Cerebellar nuclear complex (tissue), 1 donor: ENCODE measurements at places on chromosomes 6 and 20.

DNA sequence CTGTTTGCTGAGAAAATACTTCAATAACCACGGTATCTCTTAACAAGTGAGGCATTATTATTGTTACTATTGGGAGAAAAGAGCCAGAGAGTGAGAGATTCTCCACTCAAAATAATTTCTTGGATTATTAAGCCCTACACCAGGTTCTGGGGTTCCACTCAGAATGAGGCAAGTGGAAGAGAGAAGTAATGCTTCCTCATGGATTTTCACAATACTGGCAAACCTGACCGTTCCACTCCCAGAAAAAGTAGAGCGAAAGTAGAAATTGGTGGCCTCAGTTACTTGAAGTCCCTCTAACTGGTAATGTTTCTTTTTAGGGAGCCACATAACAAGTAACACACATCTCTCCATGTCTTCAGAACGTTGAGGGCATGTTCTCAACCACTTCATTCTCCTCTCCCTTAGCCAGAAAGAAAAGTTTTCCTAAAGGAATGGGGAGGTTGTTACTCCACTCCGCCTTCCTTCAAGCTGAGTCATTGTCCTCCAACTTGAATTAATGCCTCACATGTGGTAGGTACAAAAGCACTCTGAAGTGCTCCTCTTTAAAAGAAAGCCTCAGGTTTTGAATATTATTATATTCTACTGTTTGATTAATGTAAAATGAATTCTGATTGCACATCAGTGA, 1.9 kb downstream of the BAG2 start:
- DNase-seq: no peak

DNA sequence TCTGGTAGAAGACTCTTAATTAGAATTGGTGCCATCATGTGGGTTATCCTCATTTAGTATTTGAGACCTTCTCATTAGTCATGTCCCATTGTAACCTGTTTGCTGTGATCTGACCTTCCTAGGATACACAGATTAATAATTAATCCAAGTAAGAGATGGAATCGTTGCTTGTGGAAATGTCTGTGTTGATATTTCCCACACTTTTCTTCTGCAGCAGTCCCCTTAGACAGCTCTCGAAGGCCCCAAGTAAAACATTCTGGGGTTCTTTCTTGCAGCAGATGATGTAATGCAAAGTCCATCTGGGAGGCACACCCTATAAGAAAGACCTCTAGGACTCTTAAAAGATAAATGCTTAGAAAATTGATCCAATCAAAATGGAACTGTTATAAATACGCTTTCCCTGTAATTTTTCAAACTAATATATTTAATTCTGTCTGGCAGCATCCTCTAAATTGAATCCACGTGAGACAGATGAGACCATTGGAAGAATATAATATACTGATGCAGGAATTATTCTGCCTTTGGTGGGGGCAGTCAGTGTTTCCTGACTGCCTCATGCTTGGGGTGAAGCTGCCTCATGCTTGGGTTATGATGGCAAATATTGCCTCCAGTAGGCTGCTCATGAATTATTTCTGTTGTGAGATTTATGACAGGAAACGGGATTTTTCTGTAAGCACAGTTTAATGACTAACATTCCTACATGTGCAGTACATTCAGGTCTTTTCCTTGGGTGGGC, 54.5 kb upstream of the ARMC2 start:
- no peak for DNase-seq

- DNase-seq: no peak
These were observed 147.9 kb downstream of the RNGTT start for GRCh38 chr6:88815491-88815890.

DNA sequence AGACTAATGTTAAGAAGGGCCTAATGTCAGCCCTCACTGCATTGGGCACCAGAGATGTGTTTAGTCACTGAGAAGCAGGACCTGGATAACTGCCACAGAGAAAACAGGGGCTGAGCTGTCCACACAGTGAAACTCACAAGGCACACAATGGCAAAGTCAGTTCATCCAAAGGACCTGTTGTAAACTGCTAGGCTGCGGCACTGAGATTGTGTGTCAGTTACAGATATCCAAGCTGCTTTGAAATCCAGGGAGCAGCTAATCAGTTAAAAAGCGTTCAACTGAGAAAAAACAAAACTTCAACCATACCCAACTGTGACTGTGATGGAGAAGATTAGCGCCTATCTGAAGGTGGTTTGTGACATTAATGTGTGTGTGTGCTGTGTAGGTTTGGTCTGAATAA, 27.8 kb upstream of the TMEM14A start:
- no peak for DNase-seq

DNA sequence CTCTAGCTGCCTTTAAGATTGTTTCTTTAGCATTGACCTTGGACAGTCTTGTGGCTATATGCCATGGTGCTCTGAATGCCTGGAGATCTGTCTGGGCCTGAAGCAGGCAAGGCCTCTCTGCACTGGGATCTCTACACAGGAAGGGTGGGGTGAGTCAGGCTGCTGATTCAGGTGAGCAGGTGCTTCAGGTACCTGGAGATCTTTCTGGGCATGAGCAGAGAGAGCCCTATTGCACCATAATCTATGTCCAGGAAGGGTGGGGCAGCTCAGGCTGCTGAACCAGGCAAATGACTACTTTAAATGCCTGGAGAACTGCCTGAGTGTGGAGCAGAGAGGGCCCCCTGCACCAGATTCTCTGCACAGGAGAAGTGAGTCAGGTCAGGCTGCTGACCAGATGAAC, 94.5 kb downstream of the TPBG start:
- DNase-seq: no peak

- DNase-seq: no peak
These were observed 234.7 kb downstream of the TRDN start for GRCh38 chr6:123402052-123402451.

- DNase-seq: no peak
These were observed 161.5 kb upstream of the ADGRB3 start for GRCh38 chr6:68473433-68474210.

DNA sequence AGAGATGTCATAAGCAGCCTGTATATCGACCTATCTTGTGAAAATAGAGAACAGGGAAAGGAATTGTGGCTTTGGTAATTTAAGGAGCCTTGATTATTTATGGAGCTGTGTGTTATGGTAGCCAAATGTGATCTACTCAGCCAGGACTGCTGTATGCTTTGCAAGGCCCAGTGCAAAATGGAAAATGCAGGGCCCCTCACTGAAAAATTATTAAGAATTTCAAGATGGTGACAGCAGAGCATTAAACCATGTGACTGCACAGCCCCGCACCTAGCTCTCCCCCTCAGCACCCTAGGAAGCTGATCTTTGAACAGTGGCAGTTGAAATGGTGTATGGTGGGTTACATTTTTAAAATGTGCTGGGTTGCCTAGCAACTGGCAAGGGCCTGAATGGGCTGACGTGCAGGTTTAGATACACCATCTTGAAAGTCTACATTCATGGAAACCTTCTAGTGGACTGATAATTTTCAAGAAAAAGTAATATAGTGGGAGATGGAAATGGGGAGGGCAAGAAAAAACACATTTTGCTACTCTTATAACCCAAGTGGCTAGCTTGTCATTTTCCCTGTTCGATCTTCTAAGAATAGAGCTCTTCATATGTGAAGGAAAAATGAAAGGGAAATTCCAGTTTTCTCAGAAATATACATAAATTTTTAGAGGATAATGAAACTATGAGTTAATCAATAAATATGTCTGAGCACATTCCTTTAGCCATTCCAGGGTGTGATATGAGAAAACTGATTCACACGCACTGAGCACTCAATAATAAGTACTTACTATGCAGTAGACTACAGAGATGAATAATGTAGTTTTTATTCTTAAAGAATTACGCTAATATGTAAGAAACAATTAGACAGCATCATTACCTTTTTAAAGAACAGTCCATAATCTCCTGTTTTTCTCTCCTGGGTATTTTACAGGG, 208.0 kb downstream of the ARHGAP18 start:
- DNase-seq: no peak

DNA sequence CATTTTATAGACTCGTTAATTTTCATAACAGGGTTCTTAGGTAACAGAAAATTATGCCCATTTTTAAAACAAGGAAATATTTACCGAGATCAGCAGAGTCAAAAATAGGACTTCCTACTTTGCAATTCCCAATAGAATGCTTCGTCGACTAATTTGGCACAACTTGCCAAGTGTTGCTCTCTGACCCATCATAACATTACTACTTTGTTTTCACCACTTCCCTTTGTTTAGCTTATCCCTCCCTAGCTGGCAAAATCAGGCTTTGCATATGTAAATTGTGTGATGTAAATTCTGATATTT, 914 bp upstream of the RANBP9 start:
- no peak for DNase-seq

GRCh38 chr6:24659561-24659960, 7.1 kb downstream of the TDP2 start:
- no peak for DNase-seq

DNA sequence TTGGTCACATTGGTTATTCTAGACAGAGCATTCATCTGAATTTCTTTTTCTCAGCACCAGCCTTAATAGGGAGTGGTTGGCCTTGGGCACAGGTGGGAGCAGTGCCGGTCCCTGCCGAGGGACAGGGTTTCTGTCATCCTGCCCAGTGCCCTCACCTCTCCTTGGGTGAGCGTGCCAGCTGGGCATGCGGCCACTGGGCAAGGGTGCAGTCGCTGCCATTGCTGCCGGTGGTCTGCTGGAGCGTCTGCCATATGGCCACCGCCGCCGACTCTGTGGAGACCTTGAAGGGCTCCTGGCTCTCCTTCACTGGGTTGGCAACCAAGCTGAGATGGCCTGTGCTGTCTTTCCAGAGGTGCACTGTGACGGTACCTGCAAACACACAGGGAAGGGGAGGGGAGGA, 16.4 kb upstream of the UQCC2 start:
- DNase-seq: peak; percentile 80

GRCh38 chr6:150417250-150417649, 48.4 kb downstream of the IYD start:
- no peak for DNase-seq

DNA sequence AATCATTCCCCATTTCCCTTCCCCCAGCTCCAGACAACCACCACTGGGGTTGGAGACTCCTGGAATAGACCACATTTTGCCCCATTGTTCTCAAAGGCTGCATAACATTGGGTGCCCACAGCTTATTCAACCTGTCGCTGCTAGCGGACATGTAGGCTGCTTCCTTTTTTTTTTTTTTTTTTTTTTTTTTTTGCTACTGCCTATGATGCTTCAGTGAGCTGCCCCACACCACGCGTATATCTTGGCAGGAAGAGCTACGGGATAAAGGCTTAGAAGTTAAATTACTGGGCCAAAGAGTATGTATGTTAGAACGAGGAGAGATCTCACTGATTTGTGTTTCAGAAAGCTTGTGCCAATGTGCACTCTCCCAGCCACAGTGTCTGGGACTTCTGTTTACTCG, 7.0 kb downstream of the LBP start:
- no peak for DNase-seq

DNA sequence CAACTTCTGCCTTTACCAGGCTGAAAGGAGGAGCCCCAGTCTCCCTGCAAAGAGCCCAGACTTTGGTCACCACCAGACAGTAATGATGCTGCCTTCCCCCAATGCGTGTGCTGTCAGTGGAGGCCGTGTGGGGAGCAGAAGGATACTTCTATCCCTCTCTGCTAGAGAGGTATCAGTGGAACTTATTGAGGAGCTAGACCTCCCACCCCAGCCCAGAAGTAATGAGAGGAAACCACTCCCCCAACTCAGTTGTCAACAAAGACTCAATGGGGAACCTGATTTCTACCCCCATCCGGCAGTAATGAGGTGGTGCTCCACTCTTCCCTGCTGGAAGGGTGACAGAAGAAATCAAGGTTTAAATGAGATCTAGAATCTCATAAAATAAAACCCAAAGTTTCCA, 4.4 kb upstream of the WFDC8 start:
- DNase-seq: no peak

DNA sequence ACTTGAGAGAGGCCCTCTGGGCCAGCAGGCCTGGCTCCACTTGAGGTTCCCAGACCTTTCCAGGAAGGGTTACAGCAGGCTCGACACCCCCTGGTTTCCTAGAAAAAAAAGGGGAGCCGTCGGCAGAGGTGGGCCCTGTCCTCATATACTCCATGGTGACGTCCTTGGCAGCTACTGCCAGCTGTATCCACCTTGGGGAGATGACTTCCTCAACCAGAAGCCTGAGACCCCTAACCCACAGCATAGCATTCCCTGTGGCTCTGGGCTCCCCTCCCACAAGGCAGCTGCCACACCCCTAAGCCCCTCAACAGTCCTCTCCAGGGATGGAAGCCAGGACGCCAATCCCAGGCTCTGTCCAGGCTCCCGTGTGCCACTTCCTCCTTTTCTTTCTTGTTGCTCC, 294.8 kb downstream of the CDC5L start:
- DNase-seq: no peak

GRCh38 chr20:48411245-48411644, 416.6 kb downstream of the PREX1 start:
- no peak for DNase-seq

- DNase-seq: no peak
These were observed 118.3 kb upstream of the EXOC2 start for GRCh38 chr6:811191-811590.

DNA sequence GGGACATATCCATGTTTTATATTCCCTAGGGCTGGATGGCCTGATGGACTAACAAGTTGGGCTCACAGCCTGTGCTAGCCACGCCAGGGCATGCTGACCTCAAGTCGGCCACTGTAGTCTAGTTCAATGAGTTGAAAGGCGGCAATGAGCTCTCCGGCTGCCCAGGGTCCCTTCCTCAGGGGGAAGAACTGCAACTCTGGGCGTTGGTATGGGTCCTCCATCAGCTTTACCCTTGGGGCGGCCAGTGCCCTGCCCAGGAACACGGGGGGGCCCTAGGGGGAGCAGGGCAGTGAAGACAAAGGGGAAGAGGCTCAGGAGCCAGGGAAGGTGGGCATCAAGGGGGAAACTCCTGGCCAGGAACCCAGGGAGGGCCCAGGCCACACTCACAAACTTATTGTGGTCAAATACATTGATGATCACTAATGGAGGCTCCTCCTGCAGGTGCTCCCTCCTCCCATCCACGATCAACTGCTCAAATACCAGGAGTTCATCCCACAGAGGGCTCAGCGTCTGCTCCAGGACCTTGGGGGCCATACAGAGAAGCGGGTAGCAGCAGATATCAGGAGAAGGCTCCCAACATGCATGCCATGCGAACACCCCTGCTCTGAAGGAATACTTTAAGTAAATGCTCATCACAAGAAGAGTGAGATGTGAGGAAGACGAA, 32.8 kb upstream of the SPAG4 start:
- DNase-seq: no peak

- no peak for DNase-seq
These were observed 66.4 kb downstream of the HMGN3 start for GRCh38 chr6:79167931-79168694.

- DNase-seq: no peak
These were observed 51.7 kb downstream of the SLC22A23 start for GRCh38 chr6:3405182-3405518.
